ENCODE measurements at places on chromosomes 16 and 17.

- no peak for DNase-seq
These were observed 174.5 kb upstream of the HSBP1 start for GRCh38 chr16:83633286-83633685.

DNA sequence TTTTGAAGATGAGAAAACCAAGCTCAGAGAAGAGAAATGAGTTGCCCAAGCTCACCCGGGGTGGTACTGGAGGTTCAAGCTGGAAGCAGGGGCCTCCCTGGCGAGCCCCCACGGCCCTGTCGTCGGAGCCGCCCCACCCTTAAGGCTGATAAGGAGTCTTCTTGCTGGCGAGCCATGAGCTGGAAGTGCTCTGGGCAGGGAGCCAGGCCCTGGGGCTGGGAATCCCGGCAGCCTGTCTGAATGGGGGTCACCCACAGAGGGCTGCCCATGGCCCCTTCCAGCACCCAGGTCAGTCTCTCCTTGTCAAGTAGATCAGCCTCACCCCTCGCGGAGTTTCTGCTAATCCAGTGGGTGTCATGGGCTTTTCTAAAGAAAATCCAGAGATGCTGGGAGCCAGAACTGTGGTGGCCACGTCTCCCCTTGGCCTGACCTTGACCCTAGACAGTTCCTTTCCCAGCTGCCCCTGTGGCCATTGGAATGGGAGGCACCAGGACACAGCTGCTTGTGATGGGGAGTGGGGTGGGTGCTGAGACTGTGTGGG, 1.2 kb upstream of the P2RX1 start:
- no peak for DNase-seq

DNA sequence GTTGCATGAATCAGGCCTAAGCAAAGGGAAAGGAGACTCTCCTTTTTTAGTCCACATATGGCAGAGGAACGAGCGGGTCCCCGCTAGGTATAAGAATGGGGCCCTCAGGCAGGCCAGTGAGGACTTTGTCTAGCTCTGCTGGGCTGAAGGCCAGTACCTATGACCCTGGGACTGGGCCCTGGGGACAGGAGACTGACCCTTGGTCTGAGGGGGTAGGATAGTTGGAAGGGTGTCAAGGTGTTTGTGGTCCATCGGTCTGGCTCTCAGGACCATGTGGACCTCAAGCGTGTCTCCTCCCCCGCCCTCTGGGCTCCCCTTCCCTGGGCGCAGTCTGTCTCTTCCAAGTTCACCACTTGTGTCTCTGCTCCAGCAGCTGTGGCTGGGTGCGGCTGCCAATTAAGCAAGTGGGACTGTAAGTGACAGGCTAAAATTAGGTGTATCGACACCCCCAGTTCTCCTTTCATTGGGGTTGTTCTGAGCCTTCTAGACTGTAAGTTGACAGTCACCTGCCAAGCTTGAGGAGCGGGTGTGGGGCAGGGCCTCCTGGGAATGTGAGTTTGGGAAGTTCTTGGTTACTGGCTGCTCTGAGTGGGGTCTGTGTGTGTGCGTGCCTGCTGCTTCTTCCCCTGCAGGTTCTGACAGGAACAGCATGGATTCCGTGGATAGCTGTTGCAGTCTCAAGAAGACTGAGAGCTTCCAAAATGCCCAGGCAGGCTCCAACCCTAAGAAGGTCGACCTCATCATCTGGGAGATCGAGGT, 24.5 kb downstream of the AKAP1 start:
- no peak for DNase-seq

- peak; percentile 97 for DNase-seq
These were observed 26.7 kb downstream of the SAP30BP start for GRCh38 chr17:75693500-75694481.

DNA sequence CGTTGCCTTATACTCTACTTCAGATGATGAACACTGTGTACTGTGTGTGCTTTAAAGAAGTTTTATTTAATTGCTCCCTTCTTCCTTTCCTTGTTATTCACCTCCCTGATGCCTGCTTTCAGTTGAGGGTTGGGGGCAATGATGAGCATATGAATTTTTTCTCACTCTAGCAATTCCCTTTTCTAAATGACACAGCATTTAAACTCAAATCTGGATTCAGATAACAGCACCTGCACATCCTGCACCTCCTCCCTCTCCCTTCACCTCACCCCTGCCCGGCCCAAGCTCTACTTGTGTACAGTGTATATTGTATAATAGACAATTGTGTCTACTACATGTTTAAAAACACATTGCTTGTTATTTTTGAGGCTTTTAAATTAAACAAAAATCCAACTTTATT, 13.0 kb upstream of the PNPO start:
- no peak for DNase-seq

DNA sequence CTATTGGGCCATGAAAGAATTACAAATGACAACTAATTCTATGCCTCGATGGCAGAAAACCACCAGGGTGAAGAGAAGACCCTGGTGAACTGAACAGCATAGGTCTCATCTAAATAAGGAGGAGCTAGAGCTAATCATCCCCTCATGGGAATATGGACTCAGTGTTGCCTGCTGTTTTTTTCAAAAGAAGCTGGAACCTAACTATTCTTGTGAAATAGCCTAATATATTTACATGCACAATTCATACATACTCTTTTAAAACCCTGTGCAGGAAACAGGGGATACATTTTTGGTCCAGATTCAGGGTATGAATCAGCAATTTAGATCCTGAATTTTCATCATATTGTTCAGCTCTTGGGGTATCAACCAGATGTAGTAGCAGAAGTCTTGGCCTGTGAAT, 560.6 kb downstream of the TOX3 start:
- no peak for DNase-seq

- DNase-seq = no peak
These were observed 20.9 kb downstream of the RPRML start for GRCh38 chr17:46958041-46958591.

DNA sequence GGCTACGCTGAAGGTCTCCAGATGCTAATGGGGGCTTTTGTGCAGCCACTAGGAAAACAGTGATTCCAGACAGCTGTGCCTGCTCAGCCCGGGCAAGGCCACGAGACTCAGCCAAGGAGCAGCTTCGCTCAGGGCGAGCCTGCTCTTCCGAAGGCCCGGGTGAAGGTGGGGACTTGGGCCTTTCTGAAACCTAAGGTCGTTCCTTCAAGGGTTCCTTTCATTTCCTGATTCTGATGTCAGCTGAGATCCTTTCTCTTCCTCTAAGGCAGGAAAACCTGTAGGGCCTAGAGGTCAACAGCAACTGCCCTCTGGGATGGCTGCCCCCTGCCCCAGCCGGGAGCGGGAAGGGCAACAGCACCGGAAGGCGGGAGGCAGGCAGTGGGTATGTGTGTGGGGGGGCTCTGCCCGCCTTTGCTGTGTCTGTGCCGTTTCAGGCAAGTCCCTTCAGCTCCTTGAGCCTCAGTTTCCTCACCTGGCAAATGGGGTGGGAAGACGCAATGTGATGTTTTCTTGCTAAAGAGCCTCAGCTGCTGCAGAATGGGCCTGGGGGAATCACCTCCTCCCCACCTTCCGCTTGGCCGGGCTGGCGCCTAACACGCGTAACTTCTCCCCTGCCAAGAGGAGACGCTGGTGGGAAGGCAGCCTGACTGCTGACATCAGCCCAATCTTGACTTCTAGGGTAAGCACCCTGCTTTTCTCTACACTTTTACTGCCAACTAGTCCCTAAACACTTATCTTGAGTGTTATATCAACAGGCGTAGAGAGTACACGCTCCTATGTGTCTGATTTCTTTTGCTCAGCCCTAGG, 32.8 kb downstream of the IRF8 start:
- DNase-seq = no peak

- no peak for DNase-seq
These were observed 2.0 kb downstream of the NPTX1 start for GRCh38 chr17:80474231-80474960.

GRCh38 chr16:87391324-87391949, 699 bp upstream of the MAP1LC3B start:
- peak; percentile 69 for DNase-seq

- DNase-seq = no peak
These were observed 111.3 kb upstream of the WSCD1 start for GRCh38 chr17:5958850-5959249.

All from tibial artery (tissue), 4 donors.